NCI-H526 (cell line): ENCODE measurements at places on chromosomes 6 and 20.

GRCh38 chr6:160963651-160964050 is 27.9 kb upstream of the MAP3K4 start:
- DNase-seq = no peak

GRCh38 chr20:50169329-50169823 is 15.9 kb upstream of the PEDS1 start:
- DNase-seq = peak; percentile 85

DNA sequence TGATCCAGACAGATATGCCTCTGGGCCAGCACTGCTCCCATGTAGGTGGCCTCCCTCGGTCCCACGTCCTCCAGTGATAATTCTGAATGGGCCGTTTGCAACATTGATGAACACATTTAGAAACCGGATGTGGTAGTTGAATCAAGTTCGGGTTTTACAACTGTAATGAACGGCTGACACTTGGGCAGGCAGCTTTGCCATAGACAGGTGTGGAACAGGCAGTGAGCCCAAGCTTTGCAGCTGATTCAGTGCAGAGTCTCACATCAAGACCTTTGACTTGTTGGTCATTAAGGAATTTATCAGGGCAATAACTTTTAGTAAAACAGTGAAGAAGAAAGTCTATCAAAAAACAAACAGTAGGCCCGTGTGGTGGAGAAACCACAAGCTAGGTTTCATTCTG is 466.6 kb upstream of the AGPAT4 start:
- DNase-seq = no peak

DNA sequence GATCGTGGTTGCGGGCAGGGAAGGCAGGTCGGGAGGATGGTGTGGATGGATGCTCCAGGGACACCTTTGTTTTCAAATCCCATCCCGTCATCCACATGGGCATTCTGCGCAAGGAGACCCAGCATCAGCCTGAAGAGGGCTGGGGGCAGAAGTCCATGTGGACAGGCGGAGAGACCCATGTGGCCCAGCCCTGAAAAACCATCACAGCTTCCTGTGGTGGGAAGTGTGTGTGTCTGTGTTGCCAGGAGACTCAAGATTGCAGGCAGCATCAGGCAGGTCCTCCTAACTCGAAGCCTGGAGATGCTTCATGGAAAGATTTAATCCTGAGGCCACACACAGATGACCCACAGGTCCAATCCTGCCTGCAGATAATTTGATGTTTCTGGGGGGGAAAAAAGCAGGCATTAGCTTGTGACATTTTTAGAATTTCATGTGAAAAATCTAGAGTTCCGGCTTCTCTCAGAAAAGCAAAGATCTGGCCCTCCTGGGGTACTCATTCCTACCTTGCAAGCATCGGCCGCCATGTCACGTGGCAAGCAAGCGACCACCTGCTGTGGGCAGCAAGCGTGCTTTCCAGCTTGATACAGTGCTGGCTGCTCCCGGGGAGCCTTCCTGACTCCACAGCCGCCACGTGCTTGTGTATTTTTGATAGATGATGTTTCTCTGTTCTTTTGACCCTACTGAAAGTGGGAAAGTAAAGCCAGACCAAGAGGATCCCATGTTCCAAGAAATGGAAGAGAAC is 25.8 kb downstream of the BCAS4 start:
- DNase-seq = no peak

DNA sequence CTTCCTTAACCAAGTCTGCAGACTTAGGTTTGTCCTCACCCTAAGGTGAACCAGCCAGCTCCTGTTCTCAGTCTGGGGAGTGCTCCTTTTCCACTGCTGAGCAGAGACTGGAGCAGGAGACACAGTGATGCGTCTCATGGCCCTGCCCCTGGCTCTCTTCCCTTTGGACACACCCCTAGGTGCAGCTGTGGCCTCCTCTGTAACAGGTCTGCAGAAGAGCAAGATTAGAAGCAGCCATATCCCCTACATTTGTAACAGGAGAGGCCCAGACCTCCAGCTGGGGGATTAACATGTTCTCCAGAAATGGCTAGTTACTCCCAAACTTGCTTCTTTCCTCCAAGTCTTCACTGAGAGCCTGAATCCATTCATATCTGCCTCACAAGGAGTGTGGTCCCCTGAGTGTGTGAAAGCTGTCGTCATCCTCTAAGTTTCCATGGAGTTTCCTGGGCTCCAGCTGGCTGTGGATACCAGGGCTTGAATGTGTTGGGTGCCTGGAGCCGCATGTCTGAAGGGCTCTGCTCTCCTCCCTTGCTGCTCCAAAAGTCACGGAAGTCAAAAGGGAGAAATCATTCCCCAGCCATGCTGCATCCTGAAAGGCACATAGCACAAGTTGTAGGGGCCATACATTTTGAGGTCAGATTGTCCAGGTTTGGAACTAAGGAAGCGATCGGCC is 57.7 kb downstream of the PPP1R14C start:
- DNase-seq = peak; percentile 68

DNA sequence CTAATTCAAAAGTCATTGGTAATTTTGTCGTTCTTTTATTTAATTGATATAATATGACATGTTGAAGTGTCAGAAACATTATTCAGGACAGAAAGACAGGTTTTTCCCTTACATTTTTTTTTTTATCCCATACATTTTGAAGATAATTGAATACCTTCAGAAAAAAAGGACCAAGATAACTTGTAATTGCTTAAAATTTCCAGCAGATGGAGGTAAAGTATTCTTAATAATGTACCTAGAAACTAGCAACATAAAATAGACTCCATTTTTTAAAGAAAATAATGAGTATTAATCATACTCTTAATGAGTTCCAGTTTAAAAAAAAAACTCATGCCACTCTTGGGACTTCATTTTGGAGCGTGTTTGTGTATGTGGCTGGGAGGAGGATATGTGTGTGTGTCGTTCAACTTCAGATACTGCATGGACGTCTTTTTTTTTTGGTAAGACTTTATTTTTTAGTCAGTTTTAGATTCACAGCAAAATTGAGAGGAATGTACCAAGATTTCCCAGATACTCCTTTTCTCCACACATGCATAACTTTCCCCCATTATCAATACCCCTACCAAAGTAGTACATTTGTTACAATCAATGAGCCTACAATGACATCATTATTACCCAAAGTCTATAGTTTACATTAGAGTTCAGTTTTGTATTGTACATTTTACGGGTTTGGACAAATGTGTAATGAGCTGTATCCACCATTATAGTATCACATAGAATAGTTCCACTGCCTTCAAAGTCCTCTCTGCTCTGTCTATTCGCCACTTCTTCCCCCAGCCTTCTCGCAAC is 79.4 kb downstream of the ROS1 start:
- no peak for DNase-seq

- peak; percentile 60 for DNase-seq
Measured at GRCh38 chr20:33947709-33948295, 45.9 kb upstream of the RALY start.
